ENCODE measurements at places on chromosomes 6 and 20. TPM values are rescaled to one million over a fixed set of nuclear protein-coding genes. Genes with fewer than 3 reads are reported as not detected.
A peak's percentile ranks its signal among the peaks of the same experiment; 100 is the strongest.

- H3K36me3 ChIP-seq: no peaks in the 10 kb centered on the region
- DNase-seq: no peak
- H3K27ac ChIP-seq: no peak overlapping the region
Observed at GRCh38 chr6:134468633-134469032, 150.7 kb upstream of the SGK1 start.

GRCh38 chr6:129936329-129937165, 75.4 kb upstream of the TMEM244 start:
- H3K4me1 ChIP-seq: no peaks in the 10 kb centered on the region
- no peaks in the 10 kb centered on the region for H3K36me3 ChIP-seq
- no peaks in the 10 kb centered on the region for H3K27me3 ChIP-seq
- no peak overlapping the region for H3K4me3 ChIP-seq
- H3K27ac ChIP-seq: no peak overlapping the region
- DNase-seq: no peak

DNA sequence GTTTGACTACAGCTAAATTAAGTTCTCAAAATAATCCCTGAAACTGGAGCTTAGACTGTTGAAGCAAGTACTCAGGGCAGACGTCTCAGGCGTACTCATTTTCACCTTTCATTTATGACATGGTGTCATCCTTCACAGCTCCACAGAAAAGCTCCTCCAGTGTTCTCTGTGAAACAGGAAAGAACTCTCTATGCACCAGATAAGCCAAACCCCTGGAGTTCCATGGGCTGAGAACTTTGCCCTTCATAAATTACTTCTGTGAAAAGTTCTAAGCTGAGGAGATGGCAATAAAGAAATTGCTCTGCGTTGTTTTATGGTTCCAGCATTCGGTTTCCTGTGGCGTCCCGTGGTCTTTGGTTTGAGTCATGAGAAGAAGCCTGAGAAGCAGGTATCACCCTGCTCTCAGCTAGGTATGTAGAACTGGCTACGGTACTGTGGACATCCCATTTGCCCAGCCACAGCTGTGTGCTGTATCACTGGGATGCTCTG, 20.2 kb upstream of the RREB1 start:
- no peaks in the 10 kb centered on the region for H3K27me3 ChIP-seq
- H3K4me3 ChIP-seq: peak overlapping the region; percentile 48
- H3K4me1 ChIP-seq: peaks cover 15% of the 10 kb centered on the region
- no peak for DNase-seq
- H3K36me3 ChIP-seq: no peaks in the 10 kb centered on the region

DNA sequence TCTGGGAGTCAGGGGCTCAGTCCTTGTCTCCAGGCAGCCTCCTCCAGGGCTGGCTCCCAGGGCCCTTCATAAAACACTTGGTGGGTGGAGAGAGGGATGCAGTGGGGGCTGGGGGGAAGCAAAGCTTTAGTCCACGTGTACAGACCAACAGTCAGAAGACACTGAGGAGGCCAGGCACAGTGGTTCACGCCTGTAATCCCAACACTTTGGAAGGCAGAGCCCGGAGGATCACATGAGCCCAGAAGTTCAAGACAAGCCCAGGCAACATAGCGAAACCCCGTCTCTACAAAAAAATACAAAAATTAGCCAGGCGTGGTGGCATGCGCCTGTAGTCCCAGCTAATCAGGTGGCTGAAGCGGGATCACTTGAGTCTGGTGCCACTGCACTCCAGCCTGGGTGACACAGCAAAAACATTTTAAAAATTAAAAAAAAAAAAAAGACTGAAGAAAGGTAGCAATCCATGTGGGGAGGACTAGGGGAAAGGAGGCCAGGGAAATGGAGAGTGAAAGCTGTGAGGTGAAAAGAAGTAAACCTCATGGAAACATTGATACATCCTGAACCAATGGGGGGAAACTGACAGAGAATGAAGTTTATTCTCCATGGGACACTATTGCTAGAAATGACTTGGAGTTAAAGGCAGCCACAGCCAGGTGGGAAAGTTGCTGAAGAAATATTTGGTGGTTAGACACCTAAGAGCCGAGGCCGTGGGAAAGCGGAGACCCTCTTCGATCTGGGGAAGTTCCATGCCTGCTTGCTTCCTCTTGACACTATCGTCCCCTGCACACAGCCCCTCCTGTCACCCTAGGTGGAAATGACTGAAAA, 35.4 kb downstream of the PIM1 start:
- no peaks in the 10 kb centered on the region for H3K36me3 ChIP-seq
- no peaks in the 10 kb centered on the region for H3K27me3 ChIP-seq
- no peak for DNase-seq
- H3K4me1 ChIP-seq: peaks cover 17% of the 10 kb centered on the region

ZC2HC1B gene
- not detected for total RNA-seq

DNA sequence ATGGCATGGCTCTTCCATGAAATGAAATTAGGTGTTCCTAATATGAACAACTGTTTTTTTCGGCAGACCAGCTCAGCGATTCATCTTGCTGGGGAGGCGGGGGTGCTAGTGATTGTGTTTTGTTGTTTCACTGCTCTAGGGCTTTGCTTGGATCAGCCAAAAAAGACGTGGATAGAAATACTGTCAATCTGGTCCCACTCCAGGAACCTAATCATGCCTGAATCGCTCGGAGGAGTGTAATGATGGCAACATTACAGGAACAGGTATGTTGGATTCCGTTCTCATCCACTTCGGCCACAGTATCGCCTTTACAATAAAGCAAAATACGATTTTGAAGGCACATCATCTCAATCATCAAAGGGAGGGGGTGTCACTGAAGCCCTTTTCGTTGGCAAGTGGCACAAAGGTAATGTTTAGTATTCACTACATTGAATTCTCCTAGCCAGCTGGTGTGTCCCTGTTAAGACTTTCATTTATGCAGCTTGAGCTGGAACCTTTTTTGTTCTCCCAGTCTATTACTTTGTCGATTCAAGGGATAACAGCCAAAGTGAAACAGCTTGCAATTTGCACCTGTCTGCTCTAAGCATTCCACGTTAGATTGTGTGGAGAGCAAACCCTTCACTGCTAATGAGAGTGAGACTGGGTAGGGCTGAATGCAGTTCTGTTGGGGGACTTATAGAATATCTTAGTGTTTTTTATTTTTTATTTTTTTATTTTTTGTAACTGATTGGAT, 477.7 kb downstream of the TFAP2A start:
- no peak overlapping the region for H3K27ac ChIP-seq
- no peaks in the 10 kb centered on the region for H3K27me3 ChIP-seq
- no peaks in the 10 kb centered on the region for H3K4me1 ChIP-seq
- no peak for DNase-seq
- H3K4me3 ChIP-seq: no peak overlapping the region

DNA sequence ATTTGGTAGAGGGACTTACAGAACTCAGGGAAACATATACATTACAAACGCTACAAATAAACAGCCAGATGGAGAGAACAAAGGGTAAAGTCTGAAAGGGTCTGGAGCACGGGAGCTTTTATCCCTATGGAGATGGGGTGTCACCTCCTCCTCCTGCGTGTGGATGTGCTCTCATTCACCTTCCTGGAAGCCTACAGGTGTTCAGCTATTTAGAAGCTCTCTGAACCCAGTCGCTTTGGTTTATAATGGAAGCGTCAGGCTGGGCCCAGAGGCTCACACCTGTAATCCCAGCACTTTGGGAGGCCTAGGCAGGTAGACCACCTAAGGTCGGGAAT, 17.7 kb upstream of the ITCH start:
- no peak overlapping the region for H3K4me3 ChIP-seq
- H3K27me3 ChIP-seq: no peaks in the 10 kb centered on the region
- no peak overlapping the region for H3K27ac ChIP-seq
- H3K4me1 ChIP-seq: no peaks in the 10 kb centered on the region
- DNase-seq: no peak

GRCh38 chr6:158707821-158708195, 58.0 kb downstream of the SYTL3 start:
- H3K4me3 ChIP-seq: peak overlapping the region; percentile 5
- DNase-seq: no peak
- peak overlapping the region; percentile 62 for H3K27ac ChIP-seq
- H3K36me3 ChIP-seq: no peaks in the 10 kb centered on the region
- no peaks in the 10 kb centered on the region for H3K27me3 ChIP-seq

GRCh38 chr20:34999021-34999451, 43.4 kb downstream of the MYH7B start:
- no peak overlapping the region for H3K27ac ChIP-seq
- DNase-seq: no peak
- H3K4me1 ChIP-seq: no peaks in the 10 kb centered on the region
- H3K27me3 ChIP-seq: no peaks in the 10 kb centered on the region
- H3K36me3 ChIP-seq: peaks cover 88% of the 10 kb centered on the region

EDN3 gene
- 0.87 TPM for total RNA-seq
